ENCODE measurements at places on chromosomes 1 and 21.

- DNase-seq, result no peak
Observed at GRCh38 chr1:174744886-174745285, 254.9 kb upstream of the CACYBP start.

GRCh38 chr21:38817371-38818324 lies 11.9 kb downstream of the ETS2 start:
- peak; percentile 65 for DNase-seq

GRCh38 chr1:86430376-86430775 lies 6.4 kb downstream of the CLCA2 start:
- DNase-seq, result no peak

- DNase-seq, result peak; percentile 41
Observed at GRCh38 chr1:192573499-192573898, 2.1 kb upstream of the RGS1 start.

- peak; percentile 74 for DNase-seq
Observed at GRCh38 chr1:239909898-239910297, 181.8 kb upstream of the FMN2 start.

DNA sequence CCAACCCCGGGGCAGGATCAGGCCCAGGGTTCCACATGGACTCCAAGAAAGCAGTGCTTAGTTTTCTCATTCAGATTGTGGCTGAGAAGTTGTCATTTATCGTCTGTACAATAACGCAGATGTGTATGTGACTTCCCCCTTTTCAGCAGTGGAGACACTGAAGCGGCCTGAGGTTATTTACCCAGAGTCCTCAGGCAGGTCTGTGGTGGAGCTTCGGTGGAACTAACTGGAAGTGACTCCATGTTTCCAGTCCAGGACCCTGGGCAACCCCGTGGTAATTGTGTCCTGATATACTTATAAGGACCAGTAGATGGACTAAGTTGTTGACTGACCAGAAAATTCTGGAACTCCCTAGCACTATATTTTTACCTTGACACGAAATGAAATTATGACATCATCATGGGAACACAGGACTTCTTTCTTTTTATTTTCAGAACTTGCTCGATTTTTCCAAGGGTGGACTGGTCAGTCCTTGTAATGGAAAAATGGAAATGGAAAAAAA lies 1.0 kb upstream of the IER5 start:
- DNase-seq, result no peak

- no peak for DNase-seq
Observed at GRCh38 chr21:42031816-42032215, 21.7 kb upstream of the ZBTB21 start.

All from fibroblast of skin of right biceps (primary cell).